ENCODE measurements at places on chromosomes 3 and 15.

GRCh38 chr3:108123326-108123725, 32.5 kb upstream of the CD47 start:
- no peak for DNase-seq

DNA sequence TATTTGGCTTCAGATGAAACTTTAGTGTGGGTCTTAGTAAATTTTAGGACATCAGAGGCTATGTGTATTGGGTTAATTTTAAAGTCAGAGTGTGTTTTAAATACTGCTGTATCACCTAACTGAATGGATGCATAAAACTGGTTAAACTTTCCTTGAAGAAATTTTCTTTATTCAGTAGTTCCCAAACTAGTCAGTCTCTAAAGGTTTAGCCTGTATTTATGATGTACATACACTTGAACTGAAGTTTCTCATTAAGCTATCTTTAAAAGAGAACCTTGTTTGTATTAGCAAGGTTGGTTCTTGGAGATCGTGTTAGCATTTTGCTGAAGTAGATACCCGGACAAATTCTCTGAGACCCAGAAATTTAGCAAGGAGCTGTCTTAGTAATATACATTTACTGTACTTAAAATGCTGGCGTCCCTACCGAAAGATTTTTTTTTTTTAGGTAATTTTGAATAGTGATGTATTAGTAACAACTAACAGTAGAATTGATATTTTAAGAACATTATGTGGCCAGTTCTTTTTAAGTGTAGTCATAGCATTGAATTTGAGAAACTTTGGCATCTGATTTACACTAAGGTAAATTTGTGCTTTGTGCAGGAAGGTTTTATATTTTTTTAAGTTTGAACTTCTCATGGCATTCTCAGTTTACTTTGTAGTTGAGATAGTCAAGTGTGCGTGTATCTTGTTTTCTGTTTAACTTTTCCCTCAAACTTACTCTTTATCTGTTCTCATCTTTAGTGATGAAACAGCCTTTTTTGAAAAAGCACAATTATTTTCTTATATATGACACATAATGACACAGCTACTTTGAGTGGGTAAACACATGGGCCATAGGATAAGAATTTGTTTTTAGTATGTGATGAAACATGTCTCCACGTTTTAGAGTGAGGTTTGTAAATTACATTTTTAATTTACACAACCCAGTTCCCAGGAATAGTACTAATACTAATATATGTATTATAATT, 2.9 kb downstream of the DIPK2A start:
- DNase-seq: no peak

DNA sequence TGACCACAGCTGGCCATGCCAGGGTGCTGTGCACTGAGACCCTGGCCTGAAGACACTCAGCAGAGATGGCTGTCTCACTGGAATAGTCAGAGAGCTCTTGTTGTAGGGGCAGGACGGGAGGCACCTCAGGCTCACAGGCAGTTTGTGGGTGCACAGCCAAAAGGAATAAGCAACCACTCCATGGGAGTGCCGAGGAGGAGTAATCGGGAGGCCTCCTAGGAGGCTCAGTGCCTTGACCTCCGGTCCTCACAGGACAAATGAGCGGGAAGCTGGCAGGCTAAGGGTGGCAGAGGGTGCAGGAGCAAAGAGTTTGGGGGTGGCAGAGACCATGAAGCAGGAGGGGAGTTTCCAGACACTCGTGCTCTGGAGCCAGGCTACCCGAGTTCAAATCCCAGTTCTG, 81.7 kb downstream of the SMAD6 start:
- DNase-seq: no peak

DNA sequence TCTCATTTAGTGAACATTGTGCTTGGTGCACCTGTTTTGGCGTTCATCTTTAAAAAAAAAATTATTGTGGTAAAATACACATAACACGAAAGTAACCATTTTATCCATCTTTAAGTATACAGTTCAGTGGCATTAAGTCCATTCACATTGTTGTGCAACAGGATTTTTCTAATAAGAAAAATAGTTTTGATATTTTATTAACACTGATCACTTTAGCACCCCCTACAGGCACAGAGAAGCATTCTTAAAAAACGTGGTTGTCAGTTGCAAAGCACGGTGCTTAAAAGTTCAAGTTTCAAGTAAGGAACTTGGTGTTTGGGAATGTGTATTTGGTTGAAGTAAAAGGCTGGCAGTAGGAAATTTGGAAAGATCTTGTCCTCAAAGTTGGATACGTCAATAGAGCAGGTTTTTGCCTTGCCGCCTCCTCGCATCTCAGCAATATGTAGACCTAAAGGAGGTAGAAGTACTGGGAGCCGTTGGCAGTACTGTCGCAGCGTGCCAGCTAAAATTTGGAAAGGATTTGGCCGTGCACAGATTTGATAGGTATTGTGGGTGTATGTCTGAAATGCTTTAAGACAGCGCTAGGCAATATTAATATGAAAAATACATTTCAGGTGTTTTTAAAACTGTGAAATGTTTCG, 110.4 kb downstream of the LRRC28 start:
- no peak for DNase-seq

DNA sequence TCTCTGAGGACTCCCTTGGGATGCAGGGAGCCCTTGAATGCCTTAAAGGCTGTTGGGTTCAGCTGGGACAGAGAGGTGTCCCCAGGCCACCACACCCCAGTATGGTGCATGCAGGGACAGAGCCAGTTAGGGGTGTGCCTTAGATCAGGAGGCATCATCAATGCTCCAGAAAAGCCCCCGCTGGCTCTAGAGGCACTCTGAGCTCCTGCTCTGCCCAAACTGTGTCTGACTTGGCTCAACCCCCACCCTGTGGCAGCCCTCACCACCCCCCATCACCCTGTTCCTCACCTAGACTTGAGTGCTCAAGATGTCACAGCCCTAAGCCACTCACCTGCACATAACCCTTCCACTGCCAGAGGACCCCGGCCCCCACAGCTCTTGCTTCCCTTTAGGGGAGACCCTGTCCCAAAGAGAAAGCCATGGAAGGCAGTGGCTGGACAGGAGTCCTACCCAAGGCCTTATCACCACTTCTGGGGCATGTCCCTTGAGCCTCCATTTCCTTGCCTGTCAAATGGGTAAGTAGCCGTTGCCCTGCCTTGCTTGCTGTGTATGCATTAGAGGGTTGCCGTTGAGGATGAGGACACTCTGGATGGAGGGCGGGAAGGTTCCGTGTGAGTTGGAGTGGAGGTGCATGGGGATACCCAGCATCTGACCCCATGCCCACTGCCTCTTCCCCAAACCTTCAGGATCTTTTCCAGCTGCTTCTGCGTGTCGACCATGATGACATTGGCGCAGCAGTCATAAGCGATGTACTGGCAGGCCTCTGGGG, 41.4 kb downstream of the ACSBG1 start:
- no peak for DNase-seq

DNA sequence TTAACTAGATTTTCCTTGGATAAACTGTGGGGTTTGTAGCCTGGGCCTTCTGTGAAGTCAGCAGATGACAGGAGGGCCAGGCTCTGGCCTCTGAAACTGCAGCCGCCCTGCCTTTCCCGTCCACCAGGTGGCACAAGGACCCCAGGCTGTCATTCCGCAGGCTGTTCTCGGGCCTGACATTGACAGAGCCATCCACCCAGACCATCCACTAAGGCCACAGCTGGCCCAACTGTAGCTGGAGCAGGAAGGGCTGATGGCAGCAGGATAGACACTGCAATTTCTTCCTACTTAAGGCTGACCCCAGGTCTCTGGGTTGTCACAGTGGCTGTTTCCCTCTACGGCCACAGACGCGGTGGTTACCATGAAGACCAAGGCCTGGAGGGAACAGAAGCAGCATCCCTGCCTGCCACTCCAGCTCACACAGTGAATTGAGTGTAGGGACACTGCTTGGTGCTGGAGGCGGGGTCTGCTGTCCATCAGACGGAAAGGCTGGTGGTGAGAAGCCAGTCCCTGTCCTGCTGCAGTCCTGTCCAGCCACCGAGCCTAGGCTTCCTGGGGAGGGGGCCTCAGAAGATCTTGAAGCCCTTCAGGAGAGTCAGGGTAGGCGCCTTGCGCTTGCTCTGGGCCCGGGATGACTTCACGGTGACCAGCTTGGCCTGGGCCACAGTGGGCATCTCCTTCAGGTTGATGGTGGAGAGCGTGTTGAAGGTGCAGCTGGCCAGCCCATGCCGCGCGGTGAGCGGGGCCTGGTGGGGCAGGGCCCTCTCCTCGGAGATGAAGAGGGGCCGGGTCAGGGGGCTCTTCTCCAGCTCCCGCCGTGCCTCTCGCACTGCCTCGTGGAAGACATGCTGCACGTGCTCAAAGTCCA, 9.4 kb downstream of the SLC51B start:
- peak; percentile 28 for DNase-seq

DNA sequence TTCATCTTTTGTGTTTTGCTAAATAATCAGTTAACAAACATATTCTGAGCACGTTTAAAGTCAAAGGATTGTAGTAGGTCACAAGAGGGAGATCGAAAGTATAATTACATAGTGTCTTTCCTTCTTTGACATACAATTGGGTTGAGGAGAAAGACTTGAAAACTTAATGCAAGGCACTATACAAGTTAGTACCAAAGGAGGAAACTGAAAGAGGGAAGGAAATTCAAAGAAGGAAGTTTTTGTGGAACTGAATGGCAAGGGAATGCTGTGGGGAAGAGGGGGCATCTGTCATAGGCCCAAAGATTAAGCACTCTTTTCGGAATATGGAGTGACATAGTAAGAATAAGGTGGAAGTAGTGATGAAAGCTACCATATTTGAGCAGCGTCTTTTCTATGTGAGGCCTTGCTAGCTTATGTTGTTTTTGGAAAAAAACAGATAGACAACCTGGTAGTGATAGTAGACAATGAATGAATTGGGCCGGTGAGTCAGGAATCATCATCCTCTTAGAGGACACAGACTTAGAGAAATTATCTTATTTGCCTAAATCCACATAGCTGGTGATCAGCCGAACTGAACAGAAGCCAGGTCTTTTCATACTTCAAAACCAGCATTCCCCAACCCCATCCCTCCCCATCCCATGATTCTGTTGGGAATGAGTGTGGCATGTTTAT, 10.2 kb downstream of the MBNL1 start:
- DNase-seq: no peak

DNA sequence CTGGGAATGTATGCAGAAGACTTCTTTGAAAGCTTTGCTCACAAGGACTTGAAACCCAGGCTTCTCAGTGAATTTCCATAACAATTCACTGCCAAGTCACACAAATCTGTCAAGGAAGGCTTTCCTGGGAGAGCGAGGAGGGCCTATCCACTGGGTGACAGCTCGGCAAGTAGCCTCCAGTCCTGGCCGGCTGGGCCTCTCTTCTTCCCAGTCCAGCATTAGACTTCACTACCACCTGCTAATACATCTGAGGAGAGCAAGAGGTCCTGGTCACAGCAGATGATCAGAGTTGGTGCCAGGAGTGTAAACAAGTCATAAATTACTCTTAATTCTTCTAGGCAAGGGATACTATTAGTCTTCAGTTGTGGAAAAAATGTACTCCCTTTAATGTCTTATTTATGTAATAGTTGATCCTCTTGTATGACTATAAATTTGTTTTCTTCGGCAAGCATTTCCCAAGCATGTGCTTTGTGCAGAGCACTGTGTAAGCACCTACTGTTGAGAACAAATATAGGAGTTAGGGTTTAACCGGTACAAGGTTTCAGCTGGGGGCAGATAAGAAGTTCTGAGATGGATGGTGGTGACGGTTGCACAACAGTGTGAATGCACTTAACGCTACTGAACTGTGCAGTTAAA, 162.9 kb downstream of the VGLL4 start:
- no peak for DNase-seq

GRCh38 chr15:66505818-66506217, 692 bp downstream of the ZWILCH start:
- DNase-seq: no peak

DNA sequence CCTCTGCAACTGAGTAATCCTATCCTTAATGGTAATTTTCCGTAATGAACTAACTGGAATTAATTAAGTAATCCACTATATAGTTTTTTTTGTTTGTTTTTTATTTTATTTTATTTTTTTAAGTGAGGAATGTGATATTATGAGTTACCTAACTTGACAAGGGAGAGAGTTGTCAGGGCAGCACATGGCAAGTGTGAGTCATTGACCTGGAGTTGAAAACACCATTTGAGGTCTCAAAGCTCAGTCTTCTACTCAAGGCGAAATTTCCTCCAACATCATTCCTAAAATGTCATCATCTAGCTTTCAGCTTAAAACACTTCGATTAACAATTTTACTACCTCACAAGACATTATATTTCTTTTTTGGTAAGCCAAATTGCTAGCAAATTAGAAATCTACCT, 87.8 kb downstream of the NECTIN3 start:
- DNase-seq: no peak

- no peak for DNase-seq
Measured at GRCh38 chr3:150248116-150248887, 159.8 kb upstream of the TSC22D2 start.

DNA sequence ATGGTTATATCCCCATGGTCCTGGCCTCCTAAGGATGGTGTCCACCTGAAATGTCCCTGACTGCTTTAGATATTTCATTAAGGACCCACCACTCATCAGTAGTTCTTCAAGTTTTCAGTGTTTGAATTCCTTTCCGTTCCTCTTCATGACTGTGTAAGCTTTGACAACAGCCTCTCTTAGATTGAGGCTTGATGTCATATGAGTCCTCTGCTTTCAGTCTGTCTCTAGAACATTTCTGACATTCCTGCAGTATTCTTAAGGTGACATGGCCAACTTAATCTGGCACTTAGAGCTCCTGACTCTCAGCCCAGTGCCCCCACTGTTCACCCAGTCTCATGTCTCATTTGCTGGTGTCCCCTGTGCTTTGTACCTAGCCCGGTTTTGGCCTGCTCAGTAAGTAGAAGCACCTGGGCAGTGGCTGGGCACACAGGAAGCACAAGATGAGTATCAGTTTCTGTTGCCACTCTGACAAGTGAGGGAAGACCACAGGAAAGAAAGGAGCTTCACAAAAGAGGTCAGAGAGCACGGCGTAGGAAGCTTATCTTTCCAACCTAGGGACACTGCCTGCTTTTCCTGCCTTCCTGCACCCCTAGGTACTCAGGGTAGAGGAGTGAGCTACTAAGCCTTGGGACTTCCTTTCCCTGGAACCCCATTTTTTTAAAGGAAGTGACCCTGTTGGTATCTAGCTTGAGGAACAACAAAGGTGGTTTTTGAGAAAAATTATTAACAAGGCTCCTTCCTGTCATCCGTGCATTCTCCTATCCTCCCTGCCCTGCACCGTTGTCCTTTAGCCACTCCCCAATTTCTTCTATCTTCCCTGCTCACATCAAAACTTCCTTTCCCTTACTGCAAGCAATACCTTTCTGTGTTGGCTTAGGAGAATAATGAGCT, 103.1 kb downstream of the KLHL25 start:
- no peak for DNase-seq

DNA sequence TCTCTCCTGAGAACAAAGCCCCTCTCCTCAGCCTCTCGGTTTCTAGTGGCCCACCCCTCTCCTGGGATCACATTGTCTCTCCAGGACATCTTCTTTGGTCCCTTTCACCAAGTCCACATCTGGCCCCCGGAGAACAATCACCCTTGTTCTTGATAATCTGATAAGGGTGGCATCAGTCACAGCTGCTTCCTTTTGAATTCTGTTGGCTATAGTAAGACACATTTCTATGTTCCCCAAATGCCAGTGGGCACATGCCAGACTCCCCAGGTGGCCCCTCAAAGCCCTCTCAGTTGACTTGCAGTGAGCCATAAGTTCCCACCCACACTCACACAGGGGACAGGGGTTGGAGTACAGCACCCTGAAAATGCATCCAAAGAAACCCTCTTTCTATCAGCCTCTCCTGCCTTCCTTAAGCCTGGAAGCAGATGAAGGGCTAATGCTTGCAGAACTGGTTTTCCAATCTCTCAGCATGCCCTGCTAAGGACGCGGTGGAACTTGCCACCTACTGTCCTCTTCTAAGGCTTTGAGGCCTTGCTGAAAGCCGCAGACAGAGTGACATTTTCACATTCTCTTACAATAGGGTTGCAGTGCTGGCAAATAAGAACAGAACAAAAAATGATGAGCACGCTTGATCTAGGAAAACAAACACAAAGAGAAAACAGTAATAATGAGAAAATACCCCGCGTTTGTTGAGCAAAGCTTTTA, 101.3 kb upstream of the SLCO3A1 start:
- DNase-seq: no peak
